ENCODE measurements at places on chromosomes 6 and 20.
A peak's percentile ranks its signal among the peaks of the same experiment; 100 is the strongest.

DNA sequence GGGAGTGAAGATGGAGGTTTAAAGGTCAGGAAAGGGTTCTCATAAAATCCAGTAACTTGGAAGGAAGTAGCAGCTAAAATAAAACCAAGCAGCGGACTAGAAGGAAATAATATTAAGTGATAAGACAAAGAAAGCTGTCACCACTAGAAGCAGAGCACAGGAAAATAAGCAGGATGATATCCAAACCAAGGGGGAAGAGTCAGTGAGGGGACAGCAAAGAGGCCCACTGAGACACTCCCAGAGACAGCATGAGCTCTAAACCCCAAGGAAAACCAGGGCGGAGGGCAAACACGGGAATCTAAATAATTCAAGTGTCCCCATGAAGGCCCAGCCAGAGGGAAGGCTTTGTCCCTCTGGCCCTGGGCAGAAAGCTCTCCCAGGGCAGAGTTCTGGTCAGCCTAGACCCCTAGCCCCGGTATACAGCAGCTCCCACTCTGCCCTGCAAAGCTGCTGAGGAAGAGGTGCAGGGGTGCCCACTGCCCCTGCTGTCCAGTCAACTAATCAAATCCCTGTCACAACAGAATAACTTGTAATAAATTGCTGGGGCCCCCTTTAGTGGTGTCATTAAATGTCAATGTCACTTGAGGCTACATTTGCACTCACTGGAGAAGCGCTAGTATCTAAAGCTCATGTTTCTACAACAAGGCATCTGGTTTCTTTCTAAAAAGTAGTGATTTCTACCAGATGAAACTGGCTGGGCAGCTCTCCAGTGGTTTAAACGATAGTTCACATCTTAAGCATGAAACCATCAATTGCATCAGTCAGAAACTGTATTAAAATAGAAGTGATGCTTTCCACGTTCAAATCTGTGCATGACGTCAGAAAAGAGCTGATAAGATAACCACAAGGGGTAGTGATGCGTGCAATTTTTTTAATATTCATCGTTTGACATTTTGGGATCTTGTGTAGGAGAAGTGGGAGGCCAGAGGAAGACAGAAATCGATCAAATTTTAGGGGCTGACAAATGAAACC, 13.6 kb downstream of the PDE10A start:
- DNase-seq: no peak

GRCh38 chr6:41306187-41306854, 19.8 kb upstream of the TREM1 start:
- DNase-seq: peak; percentile 69

GRCh38 chr20:49285813-49286494, 8.1 kb upstream of the ZNFX1 start:
- no peak for DNase-seq

DNA sequence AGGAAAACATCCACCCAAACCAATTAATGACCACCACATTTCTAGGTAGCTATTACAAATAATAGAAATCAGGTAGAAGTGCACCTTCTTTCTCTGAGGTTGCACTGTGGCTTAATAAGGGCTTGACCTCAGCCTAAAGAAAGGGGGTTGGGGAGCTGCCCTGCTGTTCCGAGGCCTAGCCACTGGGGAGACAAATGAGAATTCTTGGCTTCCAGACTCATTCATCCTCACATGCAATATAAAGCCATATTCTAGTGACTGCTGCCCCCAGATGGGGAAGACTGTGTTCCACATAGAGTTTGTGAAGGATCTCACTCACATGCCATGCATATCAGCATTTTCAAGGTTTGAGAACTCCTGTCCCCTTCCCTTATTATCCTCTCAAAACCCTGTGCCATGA, 22.9 kb downstream of the SAYSD1 start:
- DNase-seq: peak; percentile 50

DNA sequence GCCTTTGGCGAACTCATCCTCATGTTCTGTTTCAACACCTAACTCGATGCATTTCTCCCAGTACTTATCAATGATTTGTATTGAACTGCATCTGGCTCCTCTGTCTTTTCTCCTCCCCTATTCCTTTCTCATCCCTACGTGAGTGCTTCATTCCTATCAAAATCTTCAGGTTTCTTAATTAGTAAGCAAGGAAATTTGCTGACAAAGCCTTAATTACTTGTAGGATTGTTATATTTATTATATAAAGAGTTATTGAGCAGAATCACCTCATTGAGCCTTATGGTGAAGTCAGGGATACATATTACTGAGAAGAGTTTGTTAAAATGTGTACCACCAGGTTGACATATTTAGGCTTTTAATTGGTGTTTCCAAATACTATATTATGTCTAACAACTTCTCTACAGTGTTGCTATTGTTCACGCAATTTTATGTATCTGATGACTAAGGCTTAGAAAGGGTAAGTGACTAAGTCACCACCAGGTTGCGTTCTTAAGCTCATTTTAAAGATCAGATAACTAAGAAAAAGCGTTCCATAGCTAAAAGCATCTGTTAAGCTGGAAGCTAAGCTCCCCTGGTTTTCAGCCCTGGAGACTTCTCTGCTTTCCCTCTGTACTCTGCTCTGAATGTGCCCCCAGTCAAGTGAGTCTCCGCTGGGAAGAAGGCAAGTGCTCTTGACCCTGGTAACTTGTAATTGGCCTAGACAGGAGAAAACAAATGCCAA, 18.9 kb downstream of the SCGN start:
- no peak for DNase-seq

DNA sequence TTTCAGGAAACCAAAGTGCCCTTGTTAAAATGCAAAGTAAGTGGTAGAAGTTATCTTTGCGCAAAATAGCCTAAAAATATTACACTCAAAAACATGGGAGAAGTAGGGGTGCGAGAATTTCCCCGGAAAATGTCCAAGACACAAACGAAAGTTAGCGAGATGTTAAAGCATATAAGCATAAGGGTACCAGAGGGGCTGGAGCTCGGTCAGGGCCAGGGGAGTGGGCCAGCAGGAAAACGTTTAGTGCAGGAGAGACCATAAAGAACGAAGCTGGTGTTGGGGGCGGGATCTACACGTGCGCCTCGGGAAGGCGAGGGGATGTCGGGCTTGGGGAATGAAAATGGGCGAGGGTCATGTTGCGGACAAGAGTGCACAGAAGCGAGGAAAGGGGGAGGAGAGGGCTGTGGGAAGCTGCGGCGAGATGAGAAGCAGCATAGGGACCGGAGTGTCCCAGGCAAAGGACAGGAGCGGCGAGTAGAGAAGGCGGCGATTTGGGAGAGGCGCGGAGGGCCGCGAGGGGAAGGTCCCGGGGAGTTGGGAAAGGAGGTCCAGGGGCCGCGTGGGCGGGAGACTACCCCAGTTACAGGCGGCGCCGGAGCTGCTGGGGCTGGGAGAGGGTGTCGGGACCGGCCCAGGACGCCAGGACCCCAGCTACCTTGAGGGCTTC, 600 bp downstream of the XPO5 start:
- DNase-seq: peak; percentile 79

DNA sequence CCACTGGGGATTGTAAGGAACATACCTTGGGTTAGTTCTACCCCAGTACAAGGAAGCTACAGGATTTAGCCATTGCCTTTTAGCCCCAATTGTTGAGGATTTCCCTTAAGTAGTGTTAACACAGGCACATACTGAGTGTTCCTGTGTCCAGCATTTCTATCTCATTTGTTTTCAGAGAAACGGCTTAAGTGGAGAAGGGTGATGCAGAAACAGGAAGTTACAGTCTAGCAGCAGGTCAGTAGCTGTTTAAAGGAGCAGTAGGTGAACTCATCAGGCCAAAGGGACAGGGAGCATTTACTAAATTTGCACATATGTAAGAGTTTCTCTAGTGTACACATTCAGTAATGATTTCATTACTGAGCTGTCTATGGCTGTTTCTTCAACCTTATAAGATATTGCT, 644.2 kb upstream of the GJE1 start:
- DNase-seq: no peak

Data from iPS-NIHi11 (cell line).